ENCODE measurements at places on chromosomes 4 and X.
A peak's percentile ranks its signal among the peaks of the same experiment; 100 is the strongest.

DNA sequence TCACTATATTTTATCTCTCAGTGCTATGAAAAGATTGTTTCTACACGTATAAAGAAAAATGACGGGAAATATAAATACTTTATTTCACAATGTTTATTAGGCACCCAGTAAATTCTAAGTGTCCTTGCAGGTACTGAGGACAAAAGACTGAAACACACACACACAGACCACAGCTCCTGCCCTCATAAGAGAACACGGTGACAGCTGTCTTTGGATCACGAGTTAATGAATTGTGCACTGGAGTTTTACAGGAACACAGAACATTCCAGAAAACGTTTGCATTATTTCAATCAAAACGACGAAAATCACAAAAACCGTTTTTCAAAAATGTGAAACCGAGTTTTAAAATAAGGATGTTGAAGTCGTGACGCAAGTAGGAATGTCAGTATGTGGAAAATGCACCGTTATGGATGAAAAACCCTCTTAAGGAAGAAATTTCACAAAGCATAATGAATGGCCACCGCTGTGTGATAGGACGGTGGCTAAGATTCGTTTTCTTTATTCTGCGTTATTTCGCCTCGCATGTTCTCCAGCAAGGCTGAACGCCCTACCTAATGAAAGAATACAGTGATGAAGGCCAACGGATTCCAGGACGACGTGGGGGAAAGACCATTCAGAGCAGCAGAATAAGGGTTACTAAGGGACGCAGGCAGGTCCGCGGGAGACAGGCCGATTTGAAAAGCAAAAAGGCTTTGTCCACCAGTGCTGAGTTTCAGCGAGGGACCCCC lies 24.2 kb downstream of the FAM156A start:
- no peak for DNase-seq

- DNase-seq, result no peak
Observed at GRCh38 chr4:156137679-156138473, 184.2 kb upstream of the CTSO start.

GRCh38 chrX:42229533-42229932 lies 306.2 kb upstream of the CASK start:
- no peak for DNase-seq

DNA sequence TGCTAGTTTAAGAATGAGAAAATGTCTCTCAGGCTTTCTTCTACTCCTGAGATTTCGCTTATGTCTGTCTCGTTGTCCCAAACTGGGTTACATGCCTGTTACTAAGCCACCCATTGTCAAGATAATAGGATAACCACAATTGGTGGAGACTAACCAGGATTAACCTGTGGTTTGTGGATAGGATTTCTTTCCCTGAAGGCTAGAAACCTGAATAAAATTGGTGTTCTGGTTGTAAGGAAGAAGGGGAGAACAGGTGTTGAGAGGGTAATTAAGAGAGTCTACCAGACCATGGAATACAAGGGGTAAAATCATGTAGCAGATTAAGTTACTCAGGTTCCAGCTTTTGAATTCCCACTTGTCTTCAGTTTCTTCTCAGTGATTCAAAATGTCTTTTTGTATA lies 225.4 kb downstream of the CPE start:
- no peak for DNase-seq

GRCh38 chr4:41452484-41453225 lies 85.3 kb upstream of the LIMCH1 start:
- no peak for DNase-seq

- no peak for DNase-seq
Observed at GRCh38 chr4:3193531-3194203, 55.3 kb upstream of the MSANTD1 start.

- DNase-seq, result no peak
Observed at GRCh38 chrX:12052109-12052508, 86.2 kb upstream of the FRMPD4 start.

DNA sequence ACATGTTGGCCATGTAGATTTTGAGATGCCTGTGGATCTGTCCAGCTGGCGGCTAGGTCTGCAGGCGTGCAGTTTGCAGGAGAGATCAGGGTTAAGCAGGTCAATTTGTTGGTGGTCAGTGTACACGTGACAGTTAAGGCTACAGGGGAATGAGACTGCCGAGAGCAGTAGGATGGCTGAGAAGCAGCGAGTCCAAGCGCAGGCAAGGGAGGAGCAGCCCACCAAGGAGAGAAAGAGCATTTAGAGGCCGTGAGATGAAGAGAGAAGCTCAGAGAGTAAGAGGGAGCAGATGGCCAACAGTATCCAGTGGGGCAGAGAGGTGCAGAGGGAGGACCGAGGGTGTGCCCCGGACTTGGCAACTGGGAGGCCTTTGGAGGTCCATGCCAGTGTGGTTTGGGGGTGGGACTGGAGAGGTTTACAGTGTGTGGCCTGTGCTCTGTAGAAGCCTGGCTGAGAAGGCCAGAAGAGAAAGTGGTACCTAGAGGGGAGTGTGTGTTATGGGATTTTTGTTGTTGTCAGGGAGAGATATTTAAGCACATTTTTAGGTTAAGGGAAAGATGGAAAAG lies 18.4 kb downstream of the SNX25 start:
- DNase-seq, result no peak

GRCh38 chr4:17447675-17448298 lies 64.1 kb downstream of the QDPR start:
- peak; percentile 46 for DNase-seq

GRCh38 chr4:42483426-42484379 lies 86.4 kb downstream of the SHISA3 start:
- no peak for DNase-seq

DNA sequence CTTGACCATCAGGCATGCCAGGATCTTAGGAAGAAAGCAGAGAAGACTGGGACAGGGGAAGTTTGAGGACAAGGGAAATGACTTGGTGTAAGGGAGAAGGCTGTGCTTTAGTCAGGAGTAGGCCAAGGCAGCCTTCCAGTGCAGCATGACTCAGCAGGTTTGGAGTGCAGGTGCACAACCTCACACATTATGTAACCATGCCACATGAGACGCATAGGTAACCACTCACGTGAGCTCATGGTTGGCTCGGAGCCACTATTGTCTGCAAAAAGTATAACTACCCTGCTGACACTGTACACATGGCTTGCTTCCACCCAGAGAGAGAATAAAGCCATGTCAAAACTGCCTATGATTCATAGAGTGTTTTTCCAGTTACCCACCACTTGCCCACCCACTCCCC lies 715.9 kb downstream of the SMARCA1 start:
- DNase-seq, result no peak

- no peak for DNase-seq
Observed at GRCh38 chr4:106659371-106659770, 290.8 kb upstream of the GIMD1 start.

Measured in effector memory CD8-positive, alpha-beta T cell (primary cell).